ENCODE measurements at places on chromosomes 1 and 21.

GRCh38 chr1:45658171-45658570 is 28.2 kb downstream of the GPBP1L1 start:
- no peak for DNase-seq

DNA sequence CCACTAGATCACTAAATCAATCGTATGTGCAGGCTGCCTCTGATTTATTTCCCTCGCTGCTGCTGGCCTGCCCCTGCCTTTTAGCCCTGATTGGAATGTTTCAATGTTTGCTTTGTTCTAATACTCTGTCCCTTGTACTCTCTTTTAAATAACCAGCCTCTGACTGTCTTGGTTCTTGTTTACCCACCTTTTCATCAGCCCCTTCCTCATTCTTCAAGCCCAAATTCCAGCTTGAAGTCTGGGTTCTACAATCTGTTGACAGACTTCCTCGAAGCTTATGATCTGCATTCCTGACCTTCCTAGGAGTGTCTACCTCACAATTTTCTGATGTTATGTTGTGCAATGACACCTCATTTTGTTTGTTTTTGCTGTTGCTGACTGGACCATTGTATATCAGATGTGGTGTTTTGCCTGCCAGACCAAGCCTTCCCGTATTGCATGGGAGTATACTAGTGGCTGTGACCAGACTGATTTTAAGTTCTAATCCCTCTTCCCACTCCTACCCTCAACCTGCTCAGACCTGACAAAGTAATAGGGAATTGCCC is 46.6 kb upstream of the APOBEC4 start:
- DNase-seq = no peak

GRCh38 chr1:89149976-89150375 is 24.1 kb upstream of the GBP2 start:
- DNase-seq = no peak

- DNase-seq = no peak
These were observed 239.8 kb downstream of the SDCCAG8 start for GRCh38 chr1:243495442-243496186.

DNA sequence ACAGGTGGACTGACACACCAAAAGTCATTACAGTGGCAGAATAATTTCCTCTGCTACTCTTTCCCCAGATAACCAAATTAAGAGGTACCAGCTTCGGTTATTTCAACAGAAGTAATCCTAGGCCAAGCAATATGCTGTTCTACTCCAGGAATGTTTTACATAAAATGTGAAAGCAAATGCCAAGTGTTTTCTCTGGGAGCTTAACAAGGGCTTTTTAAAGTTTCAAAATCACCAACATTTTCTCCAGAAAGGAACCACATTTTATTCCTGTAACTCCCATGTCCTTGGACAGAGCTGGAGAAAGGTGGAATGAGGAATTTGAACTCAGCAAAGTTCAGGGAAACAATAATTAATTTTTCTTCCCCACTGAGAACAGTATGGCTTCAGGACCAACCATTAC is 27.2 kb downstream of the CNN3 start:
- no peak for DNase-seq

DNA sequence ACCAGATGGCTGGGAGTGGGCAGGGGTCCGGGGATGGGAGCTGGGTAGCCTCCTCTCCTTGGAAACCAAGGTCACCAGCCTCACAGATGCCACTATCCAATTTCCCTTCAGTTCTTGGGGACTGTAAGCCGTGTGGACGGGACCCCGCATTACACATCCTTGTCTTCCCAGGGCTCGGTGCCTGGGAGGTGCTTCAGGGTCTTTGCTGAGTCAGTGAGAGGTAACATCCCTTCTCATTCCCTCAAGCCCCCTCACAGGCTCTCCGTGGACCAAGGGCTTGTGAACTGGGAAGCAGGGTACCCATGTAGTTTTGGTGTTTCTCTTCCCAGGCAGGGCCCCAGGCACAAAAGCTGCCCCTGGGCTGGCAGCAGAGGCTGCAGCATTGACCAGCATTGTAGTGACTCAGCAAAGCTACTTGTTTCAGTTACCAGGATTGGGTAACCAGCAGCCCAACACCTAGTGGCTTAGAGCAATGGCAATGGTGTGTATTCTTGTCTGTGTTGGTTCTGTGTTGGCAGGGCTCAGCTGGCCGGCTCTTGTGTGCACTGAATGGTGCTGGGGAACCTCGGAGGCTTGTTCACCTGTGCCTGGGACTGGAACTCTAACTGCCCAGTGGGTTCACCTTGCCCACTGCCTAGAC is 24.6 kb upstream of the PCBP3 start:
- DNase-seq = no peak

DNA sequence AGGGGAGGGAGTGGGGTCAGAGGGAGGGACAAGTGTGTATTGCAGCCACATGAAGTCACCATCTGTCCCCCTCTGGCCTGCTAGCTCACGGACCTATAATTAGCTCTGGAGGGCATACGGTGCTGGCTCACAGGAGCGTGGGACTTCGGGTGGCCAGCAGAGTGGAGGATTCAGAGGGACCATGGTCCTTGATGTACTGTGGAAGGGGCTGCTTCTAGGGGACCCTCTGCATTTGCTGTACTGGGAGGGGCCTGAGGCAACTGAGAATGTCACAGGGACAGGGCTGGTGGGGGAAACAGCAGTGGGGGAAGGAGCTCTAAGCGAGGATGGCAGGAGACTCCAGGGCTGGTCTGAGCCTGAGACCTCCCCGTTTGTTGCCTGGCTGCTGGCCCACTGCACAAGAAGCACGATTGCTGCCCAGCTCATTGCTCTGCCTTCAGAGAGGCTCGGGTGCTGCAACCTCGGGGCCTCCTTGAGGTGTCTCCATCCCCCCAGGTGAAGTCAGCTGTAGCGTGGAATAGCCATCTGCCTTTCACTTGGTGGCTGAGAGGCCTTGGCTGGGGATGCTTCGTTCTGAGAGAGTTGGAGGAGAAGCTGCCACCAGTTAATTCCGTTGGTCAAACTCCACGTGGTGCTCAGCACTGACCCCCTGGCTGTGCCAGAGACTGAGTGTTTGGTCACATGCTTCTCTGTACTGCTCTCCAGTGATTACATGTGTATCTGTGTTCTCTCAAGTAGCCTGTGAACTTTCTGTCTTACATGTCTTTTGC is 2.7 kb downstream of the PPFIA4 start:
- no peak for DNase-seq

GRCh38 chr21:29586696-29587095 is 288.0 kb downstream of the BACH1 start:
- DNase-seq = no peak

DNA sequence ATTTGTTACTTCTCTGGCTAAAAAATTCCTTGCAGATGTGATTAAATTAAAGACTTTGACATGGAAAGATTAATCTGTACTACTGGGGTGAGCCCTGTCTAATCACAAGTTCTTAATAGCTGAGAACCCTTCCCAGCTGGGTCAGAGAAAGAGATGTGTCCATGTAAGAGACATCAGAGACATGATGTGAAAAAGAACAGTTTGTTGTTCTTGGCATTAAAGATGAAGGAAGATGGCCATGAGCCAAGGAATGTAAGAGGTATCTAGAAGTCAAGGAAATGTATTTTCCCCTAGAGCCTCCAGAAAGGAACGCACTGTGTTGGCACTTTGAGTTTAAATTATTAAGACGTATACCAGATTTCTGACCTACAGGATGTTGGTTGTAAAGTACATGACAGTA is 1271.5 kb upstream of the PRMT6 start:
- no peak for DNase-seq

All from skin of body (tissue), 3 donors.